ENCODE measurements at places on chromosomes 5 and 9.

DNA sequence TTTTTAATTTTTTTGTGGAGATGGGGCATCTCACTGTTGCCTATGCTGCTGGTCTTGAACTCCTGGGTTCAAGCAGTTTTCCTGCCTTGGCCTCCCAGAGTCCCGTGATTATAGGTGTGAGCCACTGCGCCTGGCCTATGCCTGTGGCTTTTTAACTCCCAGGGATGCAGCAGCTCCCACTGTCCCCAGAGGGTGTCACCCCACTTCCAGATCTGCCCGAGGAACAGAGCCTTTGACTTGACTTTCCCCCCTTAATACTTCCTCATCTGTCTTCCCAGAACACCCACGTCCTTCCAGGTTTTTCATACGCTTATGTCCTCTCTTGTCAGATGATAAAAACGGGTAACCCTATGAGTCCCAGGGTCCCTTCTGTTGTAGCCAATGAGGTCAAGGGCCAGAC, 7.6 kb upstream of the PRRC2B start:
- DNase-seq = no peak

DNA sequence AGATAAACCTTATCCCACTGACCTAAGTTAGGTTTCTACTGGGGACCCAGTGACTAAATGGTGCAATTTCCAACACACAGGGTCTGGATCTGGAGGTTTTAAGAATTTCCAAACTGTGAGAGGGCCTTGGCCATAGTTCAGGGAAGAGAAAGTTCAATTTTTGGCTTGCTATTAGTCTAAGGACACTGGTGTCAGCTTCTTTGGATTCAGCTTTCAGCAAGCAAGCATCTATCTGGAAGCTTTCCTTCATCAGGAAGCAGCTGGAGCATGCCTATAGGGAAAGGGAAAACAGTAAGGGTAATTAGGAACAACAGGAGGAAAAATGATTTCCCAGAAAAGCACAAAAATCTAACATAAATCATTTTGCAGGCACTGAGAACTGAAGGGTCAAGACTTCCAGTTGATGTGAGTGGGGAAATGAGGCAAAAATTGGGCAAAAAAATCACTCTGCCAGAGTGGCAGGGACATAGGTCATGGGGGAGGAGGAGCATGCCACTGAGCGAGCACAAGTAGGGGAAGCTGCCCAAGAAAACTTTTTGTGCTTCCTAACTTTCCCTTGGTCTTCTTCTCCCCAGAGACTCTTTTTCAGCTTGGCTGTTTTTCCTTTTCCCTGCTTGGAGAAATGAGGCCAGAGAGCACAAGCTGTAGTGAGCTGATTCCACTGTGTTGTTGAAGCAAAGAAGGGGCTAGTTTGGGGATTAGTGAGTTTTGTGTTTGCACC, 299.6 kb downstream of the FGF10 start:
- DNase-seq = no peak

GRCh38 chr9:21119093-21119770, 22.4 kb downstream of the IFNW1 start:
- DNase-seq = no peak

- DNase-seq = no peak
These were observed 189.0 kb upstream of the DAP start for GRCh38 chr5:10949856-10950630.

- no peak for DNase-seq
These were observed 21.0 kb downstream of the RUSC2 start for GRCh38 chr9:35510754-35511428.

GRCh38 chr5:143174714-143175398, 228.6 kb downstream of the NR3C1 start:
- DNase-seq = no peak

DNA sequence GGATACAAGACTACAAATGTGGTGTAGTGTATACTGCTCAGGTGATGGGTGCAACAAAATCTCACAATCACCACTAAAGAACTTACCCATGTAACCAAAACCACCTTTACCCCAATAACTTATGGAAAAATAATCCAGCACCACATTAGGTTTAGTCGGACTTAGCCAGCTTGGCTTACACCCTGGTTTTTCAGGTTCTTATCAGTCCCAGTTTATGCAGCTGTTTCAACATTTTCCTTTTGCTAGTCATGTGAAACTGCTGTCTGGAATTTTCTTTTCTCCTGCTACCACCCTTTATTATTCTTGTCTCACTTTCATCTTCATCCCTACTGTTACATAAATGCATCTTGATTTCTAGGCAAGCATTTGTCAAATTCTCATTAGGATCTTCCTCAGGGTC, 51.5 kb downstream of the STK32A start:
- DNase-seq = no peak

GRCh38 chr5:67728326-67728890, 487.1 kb upstream of the PIK3R1 start:
- no peak for DNase-seq

- no peak for DNase-seq
These were observed 835.9 kb upstream of the ZNF608 start for GRCh38 chr5:125582352-125582751.

- no peak for DNase-seq
These were observed 4.7 kb downstream of the KLF9 start for GRCh38 chr9:70409800-70410199.

GRCh38 chr5:17426104-17426749, 71.8 kb upstream of the TAF11L2 start:
- no peak for DNase-seq

DNA sequence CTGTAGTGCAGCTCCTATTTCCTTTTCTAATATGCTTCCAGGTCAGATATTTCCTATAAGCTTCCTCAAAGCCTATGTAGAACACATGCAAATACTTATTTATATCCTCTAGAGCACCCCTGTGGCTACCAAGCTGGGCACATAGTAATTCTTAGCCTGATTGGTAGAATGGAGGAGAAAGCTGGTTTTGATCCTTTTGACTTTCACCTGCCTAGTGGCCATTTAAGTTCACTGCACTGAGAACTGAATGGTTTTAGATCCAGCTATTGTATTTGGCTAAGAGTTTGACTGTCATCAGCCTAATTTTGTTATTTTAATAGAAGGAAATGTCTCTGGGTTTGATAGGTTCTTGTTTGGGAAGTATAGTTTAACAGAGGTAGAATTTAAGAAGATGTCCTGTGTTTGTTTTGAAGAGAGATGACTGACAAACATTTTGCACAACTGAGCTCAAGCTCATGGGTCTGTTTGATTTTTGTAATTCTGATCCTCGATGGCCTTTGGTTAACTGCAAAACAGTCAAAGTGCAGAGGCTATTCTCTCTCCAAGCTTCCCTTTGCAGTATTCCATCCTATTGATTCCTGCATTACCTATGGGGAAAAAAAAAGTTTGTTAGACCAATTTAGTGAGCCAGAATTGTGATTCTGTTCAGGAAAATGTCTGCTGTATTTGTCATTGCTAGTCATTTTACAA, 85.4 kb downstream of the KCNN2 start:
- DNase-seq = no peak

- no peak for DNase-seq
These were observed 14.3 kb downstream of the BRD3OS start for GRCh38 chr9:134039386-134040175.

- DNase-seq = no peak
These were observed 109.2 kb downstream of the DMXL1 start for GRCh38 chr5:119179857-119180641.

GRCh38 chr5:128516978-128517377, 21.1 kb downstream of the FBN2 start:
- no peak for DNase-seq

DNA sequence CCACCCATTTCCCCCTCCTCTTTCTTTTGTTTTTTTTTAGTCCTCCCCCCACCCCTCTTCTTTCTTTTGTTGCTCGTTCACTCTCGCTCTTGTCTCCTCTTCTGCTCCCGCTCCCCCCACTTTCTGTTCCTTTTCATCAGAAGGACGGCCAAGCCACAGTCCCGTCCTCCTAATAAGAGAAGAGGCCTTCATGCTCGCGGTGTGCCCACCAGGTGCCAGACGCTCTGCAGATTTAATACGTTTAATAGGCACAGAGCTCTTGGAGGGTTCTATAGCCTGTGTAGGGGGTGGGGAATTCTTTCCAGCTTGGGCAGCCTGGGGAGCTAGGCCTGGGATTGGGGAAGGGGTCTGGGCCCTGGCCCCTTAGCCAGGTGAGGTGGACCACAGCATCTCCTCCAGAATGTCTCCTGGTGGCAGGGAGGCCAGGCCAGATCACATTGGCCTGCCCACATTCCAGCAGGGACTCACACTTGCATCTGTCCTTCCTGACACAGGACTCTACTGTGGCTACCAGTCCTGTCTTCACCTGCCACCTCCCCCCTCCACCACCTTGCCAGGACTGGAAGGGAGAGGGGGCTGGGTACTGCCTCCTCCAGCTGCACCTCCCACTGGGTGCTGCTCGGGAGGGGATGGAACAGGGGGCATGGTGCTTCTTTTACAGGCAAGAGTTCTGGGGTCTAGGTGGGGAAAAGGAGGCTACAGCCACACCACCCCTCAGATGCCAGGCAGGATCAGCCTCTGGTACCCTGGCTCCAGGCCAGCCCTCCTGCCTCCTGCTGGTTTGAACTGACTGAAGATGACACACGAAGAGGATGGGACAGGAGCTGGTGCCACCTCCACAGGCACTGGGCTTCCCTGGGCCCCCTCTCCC, 6.1 kb upstream of the BARX1 start:
- no peak for DNase-seq

DNA sequence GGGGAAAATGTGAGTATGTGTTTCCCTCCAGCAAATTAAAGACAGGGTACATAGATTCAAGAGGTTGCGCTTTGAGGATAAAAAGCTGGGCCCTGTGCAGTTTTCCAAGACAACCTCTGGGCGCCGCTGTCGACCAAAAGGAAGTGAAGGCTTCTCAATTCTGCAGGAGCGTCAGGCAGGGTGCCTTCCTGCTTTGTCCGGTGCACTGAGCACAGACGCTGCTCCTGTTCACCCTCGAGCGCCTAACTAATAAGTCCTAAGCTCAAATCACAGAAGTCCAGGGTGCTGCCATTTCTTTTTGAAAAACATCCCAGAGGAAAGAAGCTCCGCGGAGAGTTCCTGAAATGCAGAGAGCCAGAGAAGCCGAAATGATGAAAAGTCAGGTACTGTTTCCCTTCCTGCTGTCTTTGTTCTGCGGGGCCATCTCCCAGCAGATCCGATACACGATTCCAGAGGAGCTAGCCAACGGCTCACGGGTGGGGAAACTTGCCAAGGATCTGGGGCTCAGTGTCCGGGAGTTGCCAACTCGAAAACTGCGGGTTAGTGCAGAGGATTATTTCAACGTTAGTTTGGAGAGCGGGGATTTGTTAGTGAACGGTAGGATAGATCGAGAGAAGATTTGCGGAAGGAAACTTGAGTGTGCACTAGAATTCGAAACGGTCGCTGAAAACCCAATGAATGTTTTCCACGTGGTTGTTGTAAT, at the start of gene PCDHGB1:
PCDHGB1 (plus strand) TSS at position 183 of the 703 bp plus-strand sequence; CDS start at position 345, 162 bp downstream.
- no peak for DNase-seq

GRCh38 chr5:6700685-6701355, 12.4 kb upstream of the TENT4A start:
- DNase-seq = no peak

GRCh38 chr5:173494446-173494845, 122.0 kb downstream of the BOD1 start:
- no peak for DNase-seq

GRCh38 chr9:88303721-88304451, 84.4 kb upstream of the SPIN1 start:
- DNase-seq = peak; percentile 8

- no peak for DNase-seq
These were observed 57.7 kb upstream of the MEF2C start for GRCh38 chr5:88940713-88941112.

DNA sequence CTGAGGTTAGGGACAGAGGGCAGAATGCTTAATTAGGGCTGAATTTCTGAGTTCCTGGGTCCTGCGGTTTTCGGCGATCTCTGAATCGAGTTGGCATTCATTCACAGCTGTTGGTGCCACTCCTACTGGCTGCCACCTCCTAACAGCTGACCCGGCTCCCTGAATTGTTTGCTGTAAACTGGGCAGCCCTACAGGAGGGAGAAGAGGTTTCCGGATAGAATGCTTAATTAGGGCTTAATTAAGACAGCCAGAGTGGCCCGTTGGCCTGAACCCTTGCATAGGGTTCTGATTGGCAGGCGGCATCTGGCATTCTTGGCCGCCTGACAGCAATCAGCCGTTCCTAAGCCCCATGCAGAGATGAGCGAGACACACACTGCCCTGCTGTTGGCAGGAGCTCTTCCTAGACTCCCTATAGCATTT, 25.7 kb downstream of the FRMPD1 start:
- peak; percentile 51 for DNase-seq

DNA sequence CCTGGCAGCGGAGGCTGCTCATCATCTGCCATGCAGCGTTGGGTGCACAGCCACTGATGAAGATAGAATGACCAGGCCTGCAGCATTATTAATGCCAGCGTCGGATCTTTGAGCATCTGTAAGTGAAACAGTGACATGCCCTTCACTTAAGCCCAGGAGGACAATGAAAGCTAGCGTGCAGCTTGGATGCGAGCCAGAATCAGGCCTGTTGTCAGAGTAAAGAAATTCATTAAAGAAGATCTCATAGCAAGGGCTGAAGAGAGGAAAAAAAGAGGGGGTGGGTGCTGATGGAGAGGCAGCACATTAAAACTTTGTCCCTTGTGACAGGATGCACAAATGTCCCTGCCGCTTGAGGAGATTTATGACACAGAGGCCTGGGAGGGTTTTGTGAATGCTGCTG, 186.1 kb upstream of the MAST4 start:
- no peak for DNase-seq

GRCh38 chr9:71624728-71625127, 143.6 kb downstream of the CEMIP2 start:
- no peak for DNase-seq

- DNase-seq = no peak
These were observed 100.4 kb downstream of the LURAP1L start for GRCh38 chr9:12875191-12875590.

DNA sequence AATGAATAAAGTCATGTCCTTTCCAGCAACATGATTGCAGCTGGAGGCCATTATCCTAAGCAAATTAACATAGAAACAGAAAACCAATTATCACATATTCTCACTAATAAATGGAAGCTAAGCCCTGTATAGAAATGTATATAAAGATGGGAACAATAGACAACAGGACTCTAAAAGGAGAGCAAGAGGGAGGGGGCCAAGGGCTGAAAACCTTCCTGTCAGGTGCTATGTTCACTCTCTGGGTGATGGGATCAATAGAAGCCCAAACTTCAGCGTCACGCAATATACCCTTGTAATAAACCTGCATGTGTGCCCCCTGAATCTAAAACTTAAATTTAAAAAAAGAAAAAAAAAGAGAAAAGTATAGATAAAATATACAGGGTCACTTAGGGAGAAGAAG, 163.7 kb upstream of the ACO1 start:
- no peak for DNase-seq

- no peak for DNase-seq
These were observed 198.1 kb upstream of the EFNA5 start for GRCh38 chr5:107868650-107869409.
